ENCODE measurements at places on chromosomes 16 and 17. TPM values are rescaled to one million over a fixed set of nuclear protein-coding genes. Genes with fewer than 3 reads are reported as not detected.

- DNase-seq = no peak
Measured at GRCh38 chr16:54577651-54578128, 291.1 kb upstream of the IRX3 start.

DNA sequence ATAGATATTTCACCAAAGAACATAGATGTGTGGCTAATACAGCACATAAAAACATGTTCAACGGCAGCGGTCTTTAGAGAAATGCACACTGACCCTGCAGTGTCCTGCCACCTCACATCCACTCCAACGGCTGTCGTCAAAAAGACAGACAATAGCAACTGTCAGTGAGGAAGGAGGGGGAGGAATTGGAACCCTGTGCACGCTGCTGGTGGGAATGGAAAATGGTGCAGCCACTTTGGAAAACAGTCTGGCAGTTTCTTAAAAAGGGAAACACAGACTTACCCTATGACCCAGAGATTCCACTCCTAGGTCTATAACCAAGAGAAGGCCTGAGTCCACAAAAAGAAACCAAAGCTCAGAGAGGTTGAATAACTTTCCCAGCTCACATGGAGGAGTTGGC lies 7.7 kb downstream of the CEP295NL start:
- DNase-seq = no peak

DNA sequence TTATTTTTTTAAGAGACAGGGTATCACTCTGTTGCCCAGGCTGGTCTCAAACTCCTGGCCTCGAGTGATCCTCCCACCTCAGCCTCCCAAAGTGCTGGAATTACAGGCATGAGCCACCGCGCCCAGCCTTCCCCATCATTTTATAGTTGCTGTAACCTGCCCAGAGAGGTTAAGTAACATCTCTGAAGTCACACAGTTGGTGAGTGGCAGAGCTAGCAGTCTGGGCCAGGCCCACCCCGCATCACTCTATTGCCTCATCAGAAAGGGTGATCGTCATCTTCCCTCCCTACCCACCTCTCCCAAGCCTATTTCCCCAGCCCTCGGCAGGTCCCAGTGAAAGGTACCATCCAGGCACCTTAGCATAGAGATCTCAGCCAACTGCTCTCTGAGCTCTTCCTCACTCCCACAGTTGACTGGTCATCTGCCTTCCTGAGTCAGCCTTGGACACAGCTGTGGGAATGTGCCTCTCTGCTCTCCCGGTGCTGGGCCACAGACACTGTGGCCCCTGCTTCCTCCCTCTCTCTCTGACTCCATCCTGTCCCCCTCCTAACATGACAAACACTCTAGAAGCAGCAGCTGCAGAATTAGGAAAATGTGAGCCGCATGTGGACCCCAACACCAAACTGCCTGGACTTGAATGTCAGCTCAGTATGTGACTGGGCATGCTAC lies 57.1 kb downstream of the SCNN1B start:
- peak; percentile 7 for DNase-seq

DNA sequence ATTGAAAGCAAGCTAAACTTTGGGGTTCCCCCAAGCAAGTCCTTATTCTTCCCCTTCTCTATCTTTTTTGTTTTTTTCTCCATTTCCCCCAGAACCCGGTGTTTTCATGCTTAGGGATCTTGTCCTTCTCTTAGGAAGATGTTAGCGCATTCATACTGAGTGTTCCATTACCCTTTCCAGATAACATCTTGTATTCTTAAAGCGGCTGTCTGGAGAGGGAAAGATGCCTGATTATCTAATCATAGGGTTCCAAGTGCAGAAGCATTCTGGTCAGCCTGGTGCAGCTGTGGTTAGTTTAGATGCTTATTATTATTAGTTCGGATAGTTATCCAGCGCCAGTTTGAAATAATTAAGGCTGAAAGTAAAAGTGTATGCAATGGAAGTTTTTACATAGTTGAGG lies 2.0 kb downstream of the TOM1L1 start:
- DNase-seq = no peak

IL32 gene
- polyA plus RNA-seq = 174 TPM

CCT6B gene
- polyA plus RNA-seq = 2.8 TPM

SULT1A2 gene
- polyA plus RNA-seq = 5.7 TPM

CRYBA1 gene
- not detected for polyA plus RNA-seq
